ENCODE measurements at places on chromosomes 12 and 14. TPM values are rescaled to one million over a fixed set of nuclear protein-coding genes. Genes with fewer than 3 reads are reported as not detected.

The CTDSP2 gene
- 44.2 TPM for total RNA-seq

The HOTAIR gene
- total RNA-seq = 5.0 TPM

The TAS2R30 gene
- not detected for total RNA-seq

The NID2 gene
- 72.7 TPM for total RNA-seq

The MYH6 gene
- total RNA-seq = not detected

The KRT82 gene
- total RNA-seq = not detected

The GPATCH2L gene
- 18.0 TPM for total RNA-seq

The PNP gene
- 84.2 TPM for total RNA-seq

The HOXC12 gene
- total RNA-seq = not detected

The GNB3 gene
- 0.57 TPM for total RNA-seq

The IGF1 gene
- not detected for total RNA-seq

The AKAP6 gene
- 40.6 TPM for total RNA-seq

The TUBA1C gene
- total RNA-seq = 1,179 TPM

The PPFIA2 gene
- total RNA-seq = not detected

The MANSC4 gene
- not detected for total RNA-seq

The SOCS2 gene
- total RNA-seq = 110 TPM

The CTSG gene
- total RNA-seq = not detected

The DIO3 gene
- not detected for total RNA-seq

The OTOGL gene
- 0.71 TPM for total RNA-seq

The ALG10B gene
- total RNA-seq = 3.9 TPM

The ACVR1B gene
- total RNA-seq = 3.1 TPM

The FAM90A1 gene
- not detected for total RNA-seq

The CACNA2D4 gene
- total RNA-seq = 0.91 TPM

The PTCSC3 gene
- not detected for total RNA-seq

The ASCL1 gene
- not detected for total RNA-seq

The PIWIL1 gene
- total RNA-seq = not detected

The DDN gene
- not detected for total RNA-seq

The AQP5 gene
- 0.25 TPM for total RNA-seq

The KIF5A gene
- total RNA-seq = 0.37 TPM

The PRKCH gene
- total RNA-seq = 3.6 TPM

The TBC1D30 gene
- 0.52 TPM for total RNA-seq

The STAC3 gene
- total RNA-seq = not detected

The DTX1 gene
- not detected for total RNA-seq

The POTEM gene
- not detected for total RNA-seq

The MDGA2 gene
- total RNA-seq = not detected

The KCNMB4 gene
- 3.0 TPM for total RNA-seq

The ARPC3 gene
- 987 TPM for total RNA-seq

The TM7SF3 gene
- 76.7 TPM for total RNA-seq

The PSMA3 gene
- total RNA-seq = 232 TPM

The LAG3 gene
- total RNA-seq = not detected

The IQSEC3 gene
- total RNA-seq = not detected

The HELB gene
- total RNA-seq = 2.0 TPM

The ACOT4 gene
- total RNA-seq = not detected

The TAS2R14 gene
- total RNA-seq = 0.89 TPM

The WNT5B gene
- total RNA-seq = 43.5 TPM

The RIPK3 gene
- total RNA-seq = not detected

The ANG gene
- 3.0 TPM for total RNA-seq

The CLEC6A gene
- not detected for total RNA-seq

The TMPO gene
- total RNA-seq = 133 TPM

The TAS2R31 gene
- total RNA-seq = 0.27 TPM

The KRT7 gene
- total RNA-seq = 3.0 TPM

The IAPP gene
- not detected for total RNA-seq

The KRT72 gene
- total RNA-seq = not detected

The KRT79 gene
- total RNA-seq = not detected

The TAS2R42 gene
- not detected for total RNA-seq

The SYNDIG1L gene
- not detected for total RNA-seq
